ENCODE measurements at places on chromosomes 11 and 22. TPM values are rescaled to one million over a fixed set of nuclear protein-coding genes. Genes with fewer than 3 reads are reported as not detected.

The ST14 gene
- 0.10 TPM for total RNA-seq

The NCAM1 gene
- 5.0 TPM for total RNA-seq

The FUT4 gene
- total RNA-seq: not detected

The TMEM45B gene
- not detected for total RNA-seq

The INPPL1 gene
- 40.7 TPM for total RNA-seq

Data from H4 (cell line).